ENCODE measurements at places on chromosomes 7 and 10. TPM values are rescaled to one million over a fixed set of nuclear protein-coding genes. Genes with fewer than 3 reads are reported as not detected.

The PRKG1 gene
- 2.2 TPM for total RNA-seq

The PARD3 gene
- 58.7 TPM for total RNA-seq

The IQUB gene
- 1.5 TPM for total RNA-seq

The ASZ1 gene
- not detected for total RNA-seq

The SFMBT2 gene
- total RNA-seq: 1.1 TPM

The CAMK2B gene
- total RNA-seq: 0.35 TPM

The CLEC5A gene
- total RNA-seq: 0.83 TPM

The HOXA4 gene
- total RNA-seq: 1.5 TPM

The GPER1 gene
- 0.45 TPM for total RNA-seq

The PON1 gene
- not detected for total RNA-seq

The LRMDA gene
- total RNA-seq: not detected

The PPP1R9A gene
- total RNA-seq: 1.7 TPM

The DDX50 gene
- total RNA-seq: 30.0 TPM

The FEZF1 gene
- not detected for total RNA-seq

The PLA2G12B gene
- total RNA-seq: not detected

The TCAF2 gene
- 1.4 TPM for total RNA-seq

The PNLIPRP3 gene
- total RNA-seq: 98.2 TPM

The AKR1C8 gene
- total RNA-seq: not detected

The EMX2 gene
- total RNA-seq: not detected

The SYCE1 gene
- total RNA-seq: 0.33 TPM

The PKD2L1 gene
- total RNA-seq: not detected

The NCF1 gene
- 0.91 TPM for total RNA-seq

The GBX1 gene
- not detected for total RNA-seq

The HOXA1 gene
- total RNA-seq: 9.4 TPM

The ATRNL1 gene
- not detected for total RNA-seq

The POLR2J3 gene
- 39.3 TPM for total RNA-seq

The ITIH5 gene
- total RNA-seq: 2.2 TPM

The HGF gene
- total RNA-seq: not detected

The CPN1 gene
- not detected for total RNA-seq

The NME8 gene
- total RNA-seq: not detected

The PHYHIPL gene
- 0.17 TPM for total RNA-seq

The IDI2 gene
- not detected for total RNA-seq

The APBB1IP gene
- not detected for total RNA-seq

The TRIM56 gene
- 30.8 TPM for total RNA-seq

The LDB1 gene
- total RNA-seq: 77.1 TPM
